ENCODE measurements at places on chromosomes 3 and 15.

DNA sequence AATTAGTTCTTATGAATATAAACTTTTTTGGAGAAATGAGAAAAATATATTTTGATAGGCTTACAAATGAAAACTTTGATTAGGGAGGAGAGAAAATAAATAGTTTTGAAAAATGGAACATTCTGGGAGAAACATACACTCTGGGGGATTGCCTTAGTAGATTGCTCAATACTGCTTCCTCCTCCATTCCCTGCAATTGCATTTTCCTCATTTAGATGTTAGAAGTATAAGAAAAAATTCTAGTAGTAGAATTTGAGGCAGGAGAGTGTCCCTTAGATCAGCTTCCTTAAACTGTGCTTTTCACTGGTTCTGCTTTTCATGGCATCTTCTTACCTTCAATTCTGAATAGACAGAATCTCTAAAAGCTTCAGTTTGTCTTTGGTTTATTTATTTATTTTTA, 46.2 kb upstream of the CTDSPL2 start:
- DNase-seq, result no peak

GRCh38 chr15:57091636-57092035, 173.2 kb downstream of the TCF12 start:
- DNase-seq, result no peak

- no peak for DNase-seq
Measured at GRCh38 chr3:102068327-102068726, 219.0 kb downstream of the NFKBIZ start.

GRCh38 chr3:184022323-184022722, 4.6 kb upstream of the ABCC5 start:
- no peak for DNase-seq

GRCh38 chr3:102020735-102021134, 171.4 kb downstream of the NFKBIZ start:
- DNase-seq, result no peak

DNA sequence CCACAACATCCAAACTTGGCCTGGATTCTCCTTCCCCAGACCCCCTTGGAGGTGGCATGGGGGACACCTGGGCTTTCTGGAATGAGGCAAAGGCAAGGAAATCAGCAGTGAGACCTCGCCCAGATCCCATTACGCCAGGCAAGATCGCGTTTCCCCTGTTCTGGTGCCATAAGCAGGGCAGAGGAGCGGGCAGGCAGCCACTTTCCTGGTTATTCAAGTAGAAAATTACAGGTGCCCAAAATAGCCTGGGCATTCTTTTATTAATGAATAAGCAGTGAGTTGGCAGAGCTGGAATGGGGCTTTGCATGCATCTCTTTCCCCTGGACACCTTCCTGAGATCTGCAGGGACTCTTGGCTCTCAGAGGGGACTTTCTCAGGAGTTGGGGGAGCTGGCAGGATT, 31.5 kb upstream of the FAM107A start:
- no peak for DNase-seq

DNA sequence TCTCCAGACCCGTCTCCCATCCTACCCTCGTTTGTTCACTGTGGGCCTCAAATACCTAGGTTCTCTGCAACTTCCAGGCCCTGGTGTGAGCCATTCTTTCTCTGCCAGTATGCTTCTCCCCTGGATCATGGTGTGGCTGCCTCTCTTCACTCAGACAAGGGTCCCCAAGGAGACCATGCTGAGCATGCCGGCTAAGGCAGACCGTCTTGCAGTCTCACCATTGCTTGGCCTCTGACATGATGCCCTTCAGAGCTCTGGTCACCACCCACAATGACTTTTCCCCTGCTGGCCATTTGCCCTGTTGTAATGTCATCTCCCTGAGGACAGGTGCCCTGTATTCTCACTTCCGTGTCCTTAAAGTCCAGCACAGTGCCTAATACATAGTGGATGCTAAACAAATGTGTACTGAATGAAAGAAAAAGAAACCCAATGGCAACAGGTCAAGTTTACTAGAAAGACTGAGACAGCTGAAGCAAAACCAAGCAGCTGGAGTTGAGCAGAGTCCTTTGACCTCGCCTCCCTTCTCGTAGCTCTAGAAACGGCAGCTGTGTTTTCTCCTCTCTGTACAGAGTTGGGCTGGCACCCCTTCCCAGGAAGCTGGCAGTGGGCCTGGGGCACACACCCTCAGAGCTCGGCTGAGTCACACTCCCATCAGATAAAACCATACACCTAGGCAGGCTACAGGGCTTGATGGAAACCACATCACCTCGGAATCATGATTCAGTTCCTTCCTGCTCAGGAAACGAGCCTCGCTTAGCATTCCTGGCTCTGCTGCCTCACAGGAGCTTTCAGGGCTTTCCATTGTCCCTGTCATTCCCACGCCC, 8.6 kb downstream of the TLR9 start:
- no peak for DNase-seq

DNA sequence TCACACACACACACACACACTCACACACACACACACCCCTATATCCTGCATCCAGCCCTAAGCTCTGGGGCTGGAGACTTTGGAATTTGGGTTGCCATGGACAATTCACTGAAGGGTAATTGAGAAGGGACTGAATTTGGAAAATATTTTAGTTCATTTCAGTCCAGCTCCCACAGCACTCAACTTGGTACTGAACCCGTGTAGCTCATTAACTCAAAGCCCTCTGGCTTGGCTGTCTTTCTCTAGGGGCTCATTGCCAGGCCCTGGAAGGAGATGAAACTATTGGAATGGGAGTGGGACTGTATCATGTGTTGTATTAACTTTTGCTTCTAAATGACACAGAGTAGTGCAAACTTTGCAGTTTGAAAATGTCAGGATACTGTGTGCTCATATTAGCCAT, 157.3 kb downstream of the EPHB1 start:
- no peak for DNase-seq

DNA sequence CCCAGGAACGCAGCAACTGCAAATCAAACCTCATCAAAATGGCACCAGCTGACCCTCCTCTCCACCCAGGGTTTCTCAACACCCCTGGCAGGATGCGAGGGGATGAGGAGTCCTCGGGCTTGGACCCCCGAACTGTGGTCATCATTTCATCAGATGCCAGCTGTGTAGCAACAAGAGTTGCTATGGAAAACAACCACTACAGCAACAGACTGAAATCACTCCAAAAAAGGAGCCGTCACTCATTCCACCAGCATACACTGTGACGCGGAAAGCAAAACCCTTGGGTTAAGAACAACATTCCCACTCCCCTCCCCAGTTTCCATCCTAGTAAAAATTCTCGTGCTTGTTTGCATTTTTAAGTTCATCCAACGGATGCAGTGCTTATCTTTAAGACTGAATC, 40.1 kb downstream of the VGLL4 start:
- no peak for DNase-seq

GRCh38 chr3:159960188-159961148, 28.2 kb upstream of the IL12A start:
- DNase-seq, result no peak

DNA sequence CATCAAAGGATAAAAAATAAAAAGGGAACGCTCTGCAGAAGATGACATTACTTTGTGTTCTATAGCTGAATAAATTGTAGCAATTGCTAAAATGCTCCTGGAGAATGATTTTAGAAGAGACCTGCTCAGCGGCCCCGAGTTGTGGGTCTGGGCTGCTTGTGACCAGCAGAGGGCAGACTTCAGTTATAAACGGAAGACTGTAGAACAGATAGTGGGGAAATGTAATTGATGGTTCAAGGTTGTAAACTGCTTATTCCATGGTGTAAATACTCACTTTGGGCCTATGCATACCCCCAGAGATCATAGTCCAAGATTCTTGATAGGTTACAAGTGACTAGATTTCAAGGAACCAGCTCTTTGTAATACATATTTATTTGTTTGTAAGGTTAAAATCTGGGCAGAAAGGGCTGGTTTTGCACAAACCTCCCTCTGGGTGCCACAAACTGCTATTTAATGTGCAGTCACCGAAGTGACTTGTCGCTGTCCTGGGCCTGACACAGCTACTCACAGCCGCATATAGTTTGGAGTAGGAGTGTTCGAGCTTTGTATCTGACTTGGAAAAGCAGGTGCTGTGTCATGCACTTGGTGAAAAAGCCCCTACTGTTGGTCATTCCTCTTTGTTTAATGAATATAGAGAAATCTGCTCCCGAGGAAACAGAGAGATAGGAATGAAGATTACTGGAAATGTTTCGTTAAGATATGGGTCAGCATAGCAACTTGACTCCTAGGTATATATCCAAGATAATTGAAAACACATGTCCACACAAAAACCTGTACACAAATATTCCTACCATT, 34.7 kb upstream of the NDUFB4 start:
- no peak for DNase-seq

DNA sequence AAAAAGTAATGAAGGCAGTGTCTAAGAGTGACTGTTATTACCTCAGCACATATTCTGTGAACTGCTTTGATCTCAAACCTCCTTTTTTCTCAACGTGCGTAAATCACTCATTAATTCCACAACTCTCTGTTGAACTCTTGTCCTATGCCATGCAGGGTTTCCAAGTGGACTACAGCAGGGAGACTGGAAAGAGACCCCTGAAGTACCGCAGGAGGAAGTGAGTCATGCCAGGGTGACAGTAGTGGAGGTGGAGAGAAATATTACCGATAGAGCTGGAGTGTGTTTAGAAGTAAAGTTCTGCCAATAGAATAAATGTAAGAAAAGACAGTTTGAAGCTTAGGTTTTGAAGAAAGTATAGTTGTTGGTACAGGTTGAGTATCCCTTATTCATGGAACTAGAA, 908.9 kb downstream of the ROBO1 start:
- no peak for DNase-seq

DNA sequence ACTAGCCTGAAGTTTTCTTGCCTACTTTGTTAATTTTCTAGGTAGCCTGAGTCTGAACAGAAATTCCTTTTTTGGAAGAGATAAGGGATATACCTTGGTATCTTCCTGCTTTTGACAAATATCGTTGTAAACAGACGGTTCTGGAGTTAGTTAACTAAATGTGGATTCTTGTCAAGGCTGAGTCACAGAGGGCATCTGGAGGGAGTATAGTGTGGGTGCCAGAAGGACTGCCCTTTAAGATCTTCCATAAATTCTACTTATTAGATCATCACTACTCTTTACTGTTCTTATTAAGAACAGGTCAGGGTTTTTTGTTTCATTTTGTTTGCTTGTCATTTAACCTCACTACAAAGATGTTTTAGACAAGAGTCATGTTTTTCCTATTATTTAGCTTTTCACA, 125.3 kb upstream of the SKOR1 start:
- no peak for DNase-seq

GRCh38 chr15:92473756-92474155, 80.1 kb downstream of the ST8SIA2 start:
- no peak for DNase-seq

- DNase-seq, result no peak
Measured at GRCh38 chr3:111913163-111913763, 54.2 kb downstream of the PHLDB2 start.

DNA sequence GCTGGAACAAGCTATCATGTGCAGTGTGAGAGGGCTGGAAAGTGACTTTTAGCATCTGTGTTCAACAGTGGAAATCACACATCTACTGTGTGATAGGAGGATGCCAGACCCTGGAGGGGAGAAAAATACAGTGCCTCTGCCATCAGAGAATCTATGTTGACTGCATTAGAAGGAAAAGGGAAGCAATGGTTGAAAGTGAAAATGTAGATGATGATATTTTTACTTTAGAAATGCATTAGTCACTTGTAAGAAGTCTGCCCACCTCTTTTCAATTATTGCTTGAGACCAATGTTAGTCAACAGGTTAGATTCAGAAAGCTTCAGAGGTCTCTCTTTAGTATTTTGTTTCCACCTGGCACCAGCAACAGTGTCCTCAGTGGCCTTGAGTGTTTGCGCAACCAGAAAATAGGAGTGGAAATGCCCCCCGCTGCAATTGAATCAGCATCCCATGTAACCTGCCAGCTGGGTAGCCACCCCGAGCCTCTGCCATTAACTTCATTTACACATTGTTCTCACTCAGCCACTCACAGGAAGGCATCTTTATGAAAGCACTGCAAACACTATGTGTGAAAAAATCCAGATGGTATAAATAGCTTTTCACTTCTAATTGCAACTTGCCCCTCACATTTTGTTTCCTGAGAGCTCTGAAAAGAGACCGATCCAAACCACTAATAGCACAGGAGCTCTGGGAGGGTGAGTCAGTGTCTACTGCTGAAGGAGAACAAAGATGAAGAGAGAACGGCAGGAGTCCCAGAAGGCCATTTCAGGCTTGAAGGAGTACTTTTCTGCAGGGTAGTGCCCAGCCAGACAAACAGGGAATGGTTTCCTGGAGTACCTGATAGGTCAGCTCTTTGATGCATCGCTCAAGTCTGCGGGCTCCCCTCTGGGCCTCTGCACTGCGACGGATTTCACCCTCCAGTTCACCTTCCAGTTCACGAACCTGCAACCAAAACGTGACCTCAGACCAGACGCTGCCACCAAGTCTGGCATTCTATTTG, 92.1 kb downstream of the HHLA2 start:
- no peak for DNase-seq

- no peak for DNase-seq
Measured at GRCh38 chr3:123725652-123726400, 141.0 kb upstream of the HACD2 start.
